Kidney tubule cell (primary cell): ENCODE measurements at places on chromosomes 3 and 15.

DNA sequence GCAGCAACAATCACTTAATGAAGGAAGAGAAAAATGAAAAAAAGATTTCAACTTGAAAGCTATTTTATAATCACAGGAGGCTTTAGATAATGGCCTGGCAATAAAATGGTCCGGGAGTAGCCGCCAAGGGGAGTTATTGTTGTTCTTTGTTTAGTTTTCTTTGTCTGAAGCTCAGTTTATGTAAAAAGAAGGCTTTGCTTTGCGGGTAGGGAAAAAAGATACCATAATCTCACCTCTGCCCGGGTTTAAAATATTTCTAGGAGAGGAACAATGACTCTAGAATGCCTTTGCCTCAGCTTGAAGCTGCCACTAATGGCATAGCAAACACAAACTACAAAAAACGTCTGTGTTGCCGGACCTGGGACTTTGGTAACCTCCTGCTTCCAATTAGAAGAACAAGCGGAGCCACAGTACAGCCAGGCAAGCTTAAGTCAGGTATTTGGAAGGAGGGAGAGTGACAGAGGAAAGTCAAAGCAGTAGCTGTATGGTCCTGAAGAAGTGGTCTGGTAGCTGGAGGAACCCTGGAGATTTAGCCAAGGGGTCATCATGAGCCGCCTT, 764.5 kb downstream of the TUSC7 start:
- no peak for DNase-seq

DNA sequence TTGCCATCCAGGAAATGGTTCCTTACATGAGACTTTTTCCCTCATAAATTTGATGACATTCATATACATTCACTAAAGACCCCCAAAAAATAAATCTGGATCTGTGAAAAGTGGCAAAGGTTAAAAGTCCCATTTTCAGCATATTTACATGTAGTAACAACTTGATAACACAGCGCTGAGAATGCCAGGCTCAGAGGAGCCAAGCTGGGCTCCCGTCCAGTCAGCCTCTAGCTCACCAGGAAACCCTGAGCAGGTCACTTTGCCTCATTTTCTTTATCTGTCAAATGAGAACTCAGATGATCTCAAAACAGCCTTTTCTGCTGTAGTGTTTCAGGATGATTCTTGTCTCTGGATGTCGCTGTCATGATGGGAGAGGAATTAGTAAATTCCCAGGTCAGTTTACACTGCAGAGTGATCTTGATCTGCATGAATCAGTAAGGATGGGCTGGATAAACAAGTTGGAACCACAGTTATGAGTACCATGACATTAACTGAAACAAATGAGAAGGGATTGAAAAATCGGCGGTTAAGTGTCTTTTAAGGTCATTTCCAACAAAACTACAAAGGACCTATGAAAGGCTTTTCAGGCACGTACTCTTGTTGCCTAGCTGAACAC, 82.8 kb downstream of the PPARG start:
- DNase-seq = no peak

GRCh38 chr15:90859234-90860131, 8.9 kb upstream of the FURIN start:
- DNase-seq = no peak

GRCh38 chr15:75036212-75036616, 12.8 kb downstream of the PPCDC start:
- peak; percentile 81 for DNase-seq

DNA sequence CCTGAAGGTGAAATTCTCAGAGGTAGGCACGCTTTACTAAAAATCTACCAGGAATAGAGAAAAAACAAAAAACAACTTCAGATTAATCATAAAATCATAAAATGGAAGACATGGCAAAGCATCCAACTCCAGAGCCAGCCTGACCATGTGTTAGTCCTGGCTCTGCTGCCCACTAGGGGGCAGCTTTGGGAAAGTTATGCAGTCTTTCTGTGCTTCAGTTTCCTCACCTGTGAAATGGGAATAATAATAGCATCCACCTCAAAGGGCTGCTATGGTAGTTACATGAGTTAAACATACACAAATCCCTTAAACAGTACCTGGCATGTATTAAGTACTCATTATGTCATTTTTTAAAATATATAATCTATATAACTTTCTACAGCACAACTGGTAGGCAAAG, 52.3 kb downstream of the WNT5A start:
- peak; percentile 42 for DNase-seq

- peak; percentile 70 for DNase-seq
These were observed 564.0 kb upstream of the TGFBR2 start for GRCh38 chr3:30042274-30042859.

DNA sequence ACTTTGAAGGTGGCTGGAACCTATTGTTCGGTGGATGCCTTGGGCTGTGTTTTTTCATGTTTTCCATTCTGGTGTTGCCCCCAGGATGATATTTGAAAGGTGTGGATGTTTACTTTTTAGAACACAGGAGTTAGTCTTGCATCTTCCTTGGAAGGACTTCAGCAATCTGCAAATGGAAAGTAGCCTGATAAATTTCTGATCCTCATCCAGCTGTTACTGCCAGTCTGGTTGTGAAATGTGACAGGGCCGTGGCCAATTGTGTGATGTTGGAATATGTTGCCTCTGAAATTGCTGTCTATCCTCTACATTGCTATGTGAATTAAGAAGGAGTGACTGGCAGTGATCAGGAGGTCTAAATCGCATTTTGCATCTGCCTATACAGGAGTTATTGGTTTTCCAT, 382.5 kb upstream of the C2CD4B start:
- DNase-seq = no peak

- no peak for DNase-seq
These were observed 35.5 kb downstream of the CRTAP start for GRCh38 chr3:33149342-33149741.

DNA sequence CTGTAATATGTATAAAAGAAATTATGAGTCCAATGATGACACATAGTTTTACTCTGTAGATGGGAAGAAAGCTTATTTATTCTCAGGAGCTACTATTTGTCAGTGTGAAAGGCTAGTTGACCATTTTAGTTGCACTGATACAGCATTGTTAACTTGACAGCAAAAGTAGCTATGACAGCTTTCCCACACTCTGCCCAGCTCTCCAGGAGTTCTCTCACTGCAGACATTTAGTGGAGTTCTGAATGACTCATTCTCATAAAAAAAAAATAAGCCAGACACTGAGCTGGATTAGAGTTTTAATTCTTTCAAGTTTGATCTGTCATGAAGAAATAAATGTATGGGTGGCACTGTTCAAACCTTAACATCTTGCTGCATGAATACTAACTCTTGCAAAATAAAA, 77.2 kb upstream of the CFAP20DC start:
- peak; percentile 48 for DNase-seq

DNA sequence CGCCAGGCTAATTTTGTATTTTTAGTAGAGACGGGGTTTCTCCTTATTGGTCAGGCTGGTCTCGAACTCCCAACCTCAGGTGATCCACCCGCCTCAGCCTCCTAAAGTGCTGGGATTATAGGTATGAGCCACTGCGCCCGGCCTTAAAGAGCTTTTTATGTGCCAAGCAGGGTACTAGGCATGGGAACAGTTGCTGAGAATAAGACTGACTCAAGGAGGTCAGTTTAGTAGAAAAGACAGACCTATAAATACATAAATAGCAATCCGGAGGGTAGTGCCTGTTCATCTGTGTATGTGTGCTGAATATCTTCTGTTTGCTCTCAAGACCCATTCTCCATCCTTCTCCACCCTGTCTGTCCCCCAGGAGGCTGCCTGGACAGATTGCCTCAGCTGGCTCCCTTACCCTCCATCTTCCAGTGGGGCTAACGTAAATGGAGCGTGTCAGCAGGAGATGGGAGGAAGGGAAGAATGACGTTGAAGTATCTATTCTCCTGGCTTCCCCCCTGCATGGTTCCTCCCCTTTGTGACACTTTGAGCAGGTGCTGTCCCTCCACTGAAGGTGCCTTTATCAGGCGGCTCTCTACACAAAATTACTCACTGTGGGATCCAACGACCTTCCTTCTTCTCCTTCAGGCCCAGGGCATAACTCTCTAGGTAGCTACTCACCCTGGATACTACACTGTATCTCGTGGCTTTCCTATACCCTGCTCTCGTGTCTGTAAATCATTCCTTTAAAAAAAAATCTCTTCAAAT, 31.1 kb downstream of the FBXO40 start:
- no peak for DNase-seq

DNA sequence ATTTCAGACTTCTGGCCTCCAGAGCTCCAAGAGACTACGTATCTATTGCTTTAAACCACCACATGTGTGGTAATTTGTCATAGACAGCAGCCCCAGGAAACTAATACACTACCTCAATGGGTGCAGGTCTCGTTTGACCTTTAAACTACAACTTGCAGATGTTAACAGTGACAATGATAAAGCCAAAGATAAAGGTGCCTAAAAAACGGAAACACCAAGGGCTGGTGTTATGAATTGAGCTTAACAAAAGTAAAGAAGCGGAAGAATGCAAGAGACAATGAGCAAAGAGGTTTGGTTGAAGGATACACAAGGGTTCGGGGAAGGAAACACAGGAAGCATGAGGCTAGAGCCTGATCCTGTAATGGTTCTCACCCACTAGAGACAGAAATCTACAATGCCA, 50.8 kb downstream of the RFTN1 start:
- no peak for DNase-seq

DNA sequence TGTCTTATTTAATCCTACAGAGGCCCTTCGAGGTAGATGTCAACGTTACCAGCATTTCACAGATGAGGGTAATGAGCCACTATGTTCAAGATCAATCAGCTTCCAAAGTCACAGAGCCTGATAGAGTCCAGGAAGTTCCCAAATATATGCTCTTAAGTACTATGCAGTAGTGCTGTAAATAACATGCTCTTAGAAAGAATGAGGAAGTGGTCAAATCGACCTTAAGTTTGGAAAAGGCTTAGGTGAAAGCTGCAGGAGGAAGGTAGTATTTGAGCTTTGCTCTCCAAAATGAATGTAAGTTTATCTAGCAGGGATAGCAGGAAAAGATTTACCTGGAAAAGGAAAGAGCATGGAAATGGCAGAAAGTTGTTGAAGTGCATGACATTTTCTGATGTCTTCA, 234.0 kb downstream of the RBMS3 start:
- DNase-seq = peak; percentile 65

GRCh38 chr3:55367384-55367783, 119.7 kb downstream of the WNT5A start:
- DNase-seq = peak; percentile 20

- peak; percentile 66 for DNase-seq
These were observed 623 bp downstream of the ZNF639 start for GRCh38 chr3:179323197-179324110.

DNA sequence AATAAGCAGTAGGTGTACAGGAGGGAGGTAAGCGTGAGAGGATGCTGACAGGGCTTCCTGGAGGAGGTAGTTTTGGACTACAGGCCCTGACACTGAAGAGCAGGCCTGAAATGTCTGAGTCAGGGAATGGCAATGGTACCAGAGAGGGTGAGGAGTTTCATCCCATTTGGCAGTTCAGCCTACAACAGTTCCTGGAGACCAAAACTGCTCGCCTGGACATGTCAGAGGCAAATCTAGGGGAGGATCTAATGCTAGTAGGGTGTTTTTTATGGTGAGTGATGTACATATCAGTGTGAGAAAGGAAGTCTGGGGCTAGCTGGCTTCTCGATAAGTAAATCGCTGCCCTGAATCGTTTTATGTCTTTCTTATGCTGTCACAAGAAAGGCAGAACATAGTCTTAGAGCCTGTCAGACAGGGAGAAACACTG, 13.8 kb upstream of the TNFSF10 start:
- no peak for DNase-seq

GRCh38 chr15:89826671-89827655, 12.3 kb upstream of the ANPEP start:
- no peak for DNase-seq

DNA sequence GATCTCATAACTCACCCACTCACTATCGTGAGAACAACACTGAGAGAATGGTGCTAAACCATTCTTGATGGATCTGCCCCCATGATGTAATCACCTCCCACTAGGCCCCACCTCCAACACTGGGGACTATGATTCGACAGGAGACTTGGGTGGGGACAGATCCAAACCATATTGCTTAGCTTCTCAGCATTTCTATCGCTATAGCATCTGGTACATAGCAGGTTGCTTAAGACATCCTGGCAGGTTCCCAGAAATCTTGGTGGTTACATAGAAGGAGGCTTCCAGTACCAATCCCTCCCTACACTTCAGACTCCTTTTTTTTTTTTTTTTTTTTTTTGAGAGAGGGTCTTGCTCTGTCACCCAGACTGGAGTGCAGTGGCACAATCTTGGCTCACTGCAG, 487.8 kb downstream of the EDEM1 start:
- no peak for DNase-seq

- no peak for DNase-seq
These were observed 148.1 kb downstream of the RORA start for GRCh38 chr15:61081027-61081322.

DNA sequence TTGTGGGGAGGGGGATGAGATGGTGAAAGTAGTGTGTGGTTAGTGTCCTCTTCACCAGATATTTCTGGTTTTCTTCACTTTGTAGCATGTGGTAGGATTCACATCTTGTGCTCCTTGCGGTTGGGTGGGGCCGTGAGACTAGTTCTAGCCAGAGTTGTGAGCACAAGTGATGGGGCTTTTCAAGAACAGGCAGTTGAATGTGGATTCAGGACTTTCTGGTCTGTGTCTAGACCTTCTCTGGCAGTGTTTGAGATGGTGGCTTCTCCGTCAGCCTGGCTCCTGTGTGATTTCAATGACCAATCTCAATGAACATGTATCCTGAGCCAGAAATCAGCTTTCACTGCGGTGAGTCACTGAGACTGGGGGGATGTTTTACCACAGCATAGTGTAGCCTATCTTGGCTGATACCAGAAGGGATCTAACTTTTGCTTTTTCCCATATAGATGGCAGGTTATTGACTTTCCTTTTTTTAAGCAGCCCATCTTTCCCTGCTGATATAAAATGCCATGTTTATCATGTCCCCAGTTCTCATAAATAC, 82.6 kb downstream of the RPLP1 start:
- DNase-seq = peak; percentile 61

GRCh38 chr3:127368186-127369032, 80.6 kb upstream of the PRR20G start:
- no peak for DNase-seq

- DNase-seq = peak; percentile 30
These were observed 16.7 kb upstream of the SOX2 start for GRCh38 chr3:181694805-181695660.

DNA sequence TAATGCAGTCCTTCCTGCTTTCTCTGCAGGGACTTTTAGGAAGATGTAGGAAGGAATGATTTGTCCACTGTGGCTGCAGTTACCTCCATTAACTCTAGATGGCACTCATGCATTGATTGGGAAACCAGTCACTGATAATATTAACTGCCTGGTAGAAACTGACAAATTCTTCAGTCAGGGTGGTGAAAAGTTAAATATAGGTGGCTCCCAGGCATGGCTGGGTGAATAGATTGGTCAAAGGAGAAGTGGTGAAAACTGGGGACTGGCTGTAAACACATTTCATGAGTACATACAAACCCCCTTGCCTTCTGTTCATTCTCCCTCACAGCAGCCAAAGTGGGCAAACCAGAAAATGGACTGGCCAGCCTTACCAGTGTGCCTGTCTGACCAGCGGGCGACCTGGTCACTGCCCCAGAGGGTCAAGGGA, 333.4 kb downstream of the THSD4 start:
- peak; percentile 67 for DNase-seq
